ENCODE measurements at places on chromosomes 12 and 14. TPM values are rescaled to one million over a fixed set of nuclear protein-coding genes. Genes with fewer than 3 reads are reported as not detected.

GRCh38 chr12:2334271-2334670, 281.5 kb downstream of the CACNA1C start:
- DNase-seq = no peak

GRCh38 chr12:111450676-111451075, 45.0 kb downstream of the SH2B3 start:
- peak; percentile 6 for DNase-seq

GRCh38 chr12:57213058-57213715, 3.4 kb upstream of the NXPH4 start:
- DNase-seq = peak; percentile 100

Gene FLRT2
- 39.1 TPM for total RNA-seq

Gene LBHD2
- not detected for total RNA-seq

Gene PSEN1
- 79.6 TPM for total RNA-seq
